Amniotic epithelial cell (primary cell): ENCODE measurements at places on chromosomes 1 and 21.

DNA sequence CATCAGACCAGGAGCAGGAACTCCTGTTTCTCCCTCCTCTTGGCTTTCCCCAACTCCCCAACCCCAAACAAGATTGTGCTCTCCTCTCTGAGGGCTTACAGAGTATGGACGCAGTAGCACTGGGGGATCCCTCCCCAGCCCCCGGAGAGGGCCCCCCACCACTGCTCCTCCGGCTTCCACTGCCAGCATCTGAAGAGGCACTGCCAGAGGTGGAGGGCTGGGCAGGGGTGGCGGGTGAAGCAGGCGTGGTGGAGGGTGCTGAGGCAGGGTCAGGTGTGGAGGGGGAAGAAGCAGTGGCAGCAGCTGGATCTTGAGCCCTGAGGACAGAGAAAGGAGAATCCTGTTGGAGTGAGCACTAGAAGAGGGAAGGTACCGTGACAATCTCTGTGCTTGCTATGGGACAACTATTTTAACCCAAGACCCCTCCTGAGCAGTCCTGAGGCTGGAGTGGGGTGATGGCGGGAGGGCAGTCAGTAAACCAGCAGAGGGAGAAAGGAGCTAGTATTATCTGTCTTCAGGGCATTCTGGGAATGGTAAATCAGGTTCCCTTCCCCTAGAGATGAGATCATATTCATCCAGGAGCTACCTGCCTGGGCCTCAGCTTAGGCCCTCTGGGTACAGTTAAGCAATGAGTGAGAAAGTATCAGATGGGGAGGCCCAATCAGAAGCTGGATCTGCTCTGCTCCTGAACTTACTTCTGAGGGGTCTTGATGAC is 2.4 kb downstream of the UBQLN4 start:
- DNase-seq = no peak

DNA sequence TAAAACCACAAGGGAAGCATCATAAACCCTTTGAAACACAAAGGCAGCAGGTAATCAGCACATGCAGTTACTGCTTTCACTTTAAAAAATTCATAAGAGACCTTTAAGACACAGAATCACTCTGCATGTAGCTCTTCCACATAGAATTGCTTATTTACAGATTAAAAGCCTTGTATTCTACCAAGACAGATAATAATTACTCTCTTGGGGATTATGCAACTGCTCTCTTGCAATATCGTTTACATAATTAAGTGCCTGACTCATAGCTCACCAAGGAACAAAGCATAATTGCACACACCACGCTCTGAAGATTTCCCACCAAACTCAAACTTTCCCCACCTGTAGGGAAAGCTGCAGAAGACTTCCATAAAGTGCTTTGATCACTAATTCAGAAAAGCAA is 87.9 kb downstream of the VAV3 start:
- peak; percentile 71 for DNase-seq

- DNase-seq = peak; percentile 43
These were observed 72.0 kb upstream of the KCNA3 start for GRCh38 chr1:110746644-110747259.

GRCh38 chr1:105027838-105028471 is 1278.3 kb downstream of the AMY1C start:
- DNase-seq = no peak

DNA sequence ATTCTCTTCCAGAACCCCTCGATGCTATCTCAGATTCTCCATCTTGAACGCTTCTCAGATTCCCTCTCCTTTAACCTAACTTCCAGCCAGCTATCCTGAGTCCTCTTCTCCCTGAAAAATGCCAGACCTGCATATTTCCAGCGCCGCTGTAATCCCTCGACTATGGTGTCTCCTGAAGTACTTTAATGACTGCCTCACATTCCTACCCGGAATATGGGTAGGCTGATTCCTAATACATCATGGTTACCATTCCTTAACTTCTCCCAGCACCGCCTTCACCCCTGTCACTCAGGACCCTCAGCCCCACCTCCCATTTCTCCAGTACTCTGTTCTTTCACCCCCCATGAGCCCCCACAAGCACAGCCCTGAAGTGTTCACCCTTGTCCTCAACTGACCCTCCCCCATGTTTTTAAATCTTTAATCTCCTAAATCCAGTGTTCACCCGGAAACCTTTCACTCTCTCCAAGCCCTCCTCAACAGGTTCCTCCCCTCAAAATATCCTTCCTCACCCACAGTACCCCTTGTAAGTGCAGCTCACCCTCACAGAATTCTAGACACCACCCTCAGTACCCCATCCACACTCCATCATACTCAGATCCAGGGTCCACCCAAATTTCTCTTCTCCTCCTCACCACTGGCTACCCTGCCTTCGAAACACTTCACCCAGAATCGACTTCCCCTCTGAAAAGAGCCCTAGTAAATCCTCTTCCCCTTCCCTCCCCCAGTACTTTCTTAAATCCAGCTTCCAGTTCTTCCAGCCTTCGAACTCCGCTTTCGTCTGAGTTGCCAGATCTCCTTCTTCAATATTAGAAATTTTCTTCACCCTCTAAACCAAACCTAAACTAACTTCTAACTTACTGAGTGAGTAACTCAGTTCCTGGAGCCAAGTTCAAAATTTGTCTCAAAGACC is 922 bp downstream of the CPT2 start:
- DNase-seq = peak; percentile 49

- peak; percentile 97 for DNase-seq
These were observed at the start of gene ATP5PO for GRCh38 chr21:33915368-33916199. ATP5PO (minus strand) TSS chr21:33915804; CDS start chr21:33915763, 41 bp downstream.

- DNase-seq = peak; percentile 6
These were observed 70.4 kb upstream of the HMCN1 start for GRCh38 chr1:185663771-185664296.

DNA sequence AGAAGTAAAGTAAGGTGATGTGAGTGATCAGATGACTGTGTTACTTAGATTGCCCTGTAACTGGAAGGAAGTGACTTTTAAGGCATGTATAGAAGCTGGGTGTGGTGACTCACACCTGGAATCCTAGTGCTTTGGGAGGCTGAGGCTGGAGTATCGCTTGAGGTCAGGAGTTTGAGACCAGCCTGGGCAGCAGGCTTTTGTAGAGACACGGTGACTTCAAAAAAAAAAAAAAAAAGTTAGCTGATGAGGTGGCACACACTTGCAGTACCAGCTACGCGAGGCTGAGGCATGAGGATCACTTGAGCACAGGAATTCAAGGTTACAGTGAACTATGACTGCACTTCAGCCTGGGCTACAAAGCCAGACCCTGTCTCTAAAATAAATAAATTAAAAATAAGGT is 2.3 kb upstream of the USP16 start:
- no peak for DNase-seq

- no peak for DNase-seq
These were observed 7.1 kb upstream of the IER5 start for GRCh38 chr1:181081395-181081794.

DNA sequence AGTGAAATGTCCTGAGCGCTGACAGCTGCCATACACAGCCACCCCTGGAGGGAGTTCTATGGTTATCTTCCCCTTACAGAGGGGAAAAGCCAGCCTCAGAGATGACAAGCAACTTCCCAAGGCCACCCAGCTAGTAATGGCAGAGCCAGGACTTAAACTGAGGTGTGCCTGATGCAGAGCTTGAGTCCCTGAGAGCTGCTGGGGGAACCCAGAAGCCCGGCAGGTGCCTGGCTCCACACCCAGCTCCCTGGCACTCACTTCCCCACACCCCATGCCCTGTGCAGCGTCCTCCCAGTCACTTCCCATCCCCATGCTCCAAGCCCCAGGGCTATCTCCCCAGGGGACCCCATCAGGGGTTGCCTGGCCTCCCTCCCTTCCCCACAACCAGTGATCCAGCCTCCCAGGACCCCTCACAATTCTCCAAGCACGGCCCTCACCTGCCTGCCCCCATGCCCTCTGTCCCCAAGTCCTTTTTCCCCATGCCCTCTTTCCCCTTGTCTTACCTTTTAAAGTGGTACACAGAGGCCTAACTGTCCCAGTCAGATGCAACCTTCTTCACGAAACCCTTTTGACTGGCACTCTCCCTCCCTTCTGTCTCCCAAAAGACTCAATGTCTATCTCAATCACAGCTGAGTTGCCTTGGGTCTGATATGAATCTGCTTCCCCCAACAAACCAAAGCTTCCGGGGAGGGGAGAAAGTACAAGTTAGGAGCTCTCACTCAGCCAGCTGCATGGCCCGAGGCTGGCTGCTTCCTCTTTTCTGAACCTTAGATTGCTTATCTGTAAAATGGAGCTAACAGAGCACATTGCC is 39.8 kb upstream of the LRP8 start:
- DNase-seq = no peak

DNA sequence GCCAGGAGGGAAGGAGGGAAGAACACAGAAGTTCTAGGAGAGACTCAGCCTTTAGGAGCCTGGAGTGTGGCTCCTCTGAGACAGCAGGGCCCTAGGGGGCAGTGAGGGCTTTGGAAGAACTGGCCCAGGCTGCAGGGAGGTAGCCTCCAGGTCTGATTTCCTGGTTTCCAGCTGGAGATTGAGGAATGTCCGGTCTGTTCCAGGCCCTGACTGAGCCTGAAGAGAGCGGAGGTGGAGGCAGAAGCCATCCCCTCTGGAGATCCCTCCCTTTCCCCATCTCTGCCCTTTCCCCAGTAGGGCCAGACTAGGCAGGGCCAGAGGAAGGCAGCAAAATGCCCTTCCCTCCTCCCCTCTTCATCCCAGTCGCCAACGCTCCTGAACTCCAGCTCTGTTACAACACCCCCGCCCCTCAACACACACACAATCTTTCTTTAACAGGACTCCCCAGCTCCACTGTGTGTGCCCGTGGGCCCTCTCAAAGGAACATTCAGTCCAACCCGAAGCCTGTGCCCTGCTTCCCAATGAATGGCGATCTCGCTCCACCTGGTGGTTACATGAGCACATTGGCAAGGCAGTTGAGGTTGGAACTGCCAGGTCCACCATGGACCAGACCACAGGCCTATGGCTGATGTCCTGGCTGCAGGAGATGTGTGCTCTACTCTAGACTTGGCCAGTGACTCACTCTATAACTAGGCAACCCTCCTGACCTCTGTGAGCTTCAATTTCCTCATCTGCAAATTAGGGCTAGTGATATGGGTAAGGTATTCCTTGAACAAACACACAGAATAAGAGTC is 32.0 kb downstream of the MAP7D1 start:
- DNase-seq = peak; percentile 91

DNA sequence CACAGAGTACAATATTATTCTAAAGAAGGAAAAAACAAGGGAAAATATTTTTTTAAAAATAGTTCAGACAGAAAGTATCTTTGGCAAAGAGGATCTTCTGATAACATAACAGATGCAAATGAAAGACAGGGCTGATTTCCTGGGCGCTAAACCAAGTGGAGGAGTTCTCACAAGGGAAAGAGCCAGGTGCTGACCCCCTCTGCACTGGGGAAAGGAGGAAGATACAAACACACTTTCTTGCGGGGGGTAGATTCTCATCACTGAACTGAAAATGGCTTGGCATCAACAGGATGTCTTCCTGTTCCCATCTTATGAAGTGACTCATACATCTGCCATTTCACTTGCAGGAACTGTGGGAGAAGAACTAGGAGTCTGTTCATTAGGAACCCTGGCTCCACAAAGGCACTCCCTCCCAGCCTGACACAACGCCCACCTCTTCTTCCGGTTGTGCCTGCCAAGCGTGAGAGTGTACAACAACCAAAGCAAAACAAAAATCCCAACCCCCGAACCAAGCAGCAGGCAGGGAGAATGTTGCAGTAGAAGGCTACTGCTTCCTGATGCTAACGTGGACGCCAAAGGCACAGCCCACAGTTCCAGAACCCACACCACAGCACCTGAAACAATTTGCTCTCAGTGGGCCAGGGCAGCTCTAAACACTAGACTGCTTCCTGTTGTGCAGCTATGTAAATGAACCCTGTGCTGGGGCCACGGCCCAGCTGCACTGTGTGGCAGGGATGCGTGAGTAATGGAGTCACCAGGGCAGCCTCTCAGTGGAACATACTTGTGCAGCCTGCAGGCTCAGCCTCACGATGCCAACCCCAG is 51.0 kb downstream of the GADD45A start:
- peak; percentile 96 for DNase-seq

- peak; percentile 33 for DNase-seq
These were observed 47.4 kb downstream of the SLC30A10 start for GRCh38 chr1:219880765-219881457.
